HT1080 (cell line): ENCODE measurements at places on chromosomes 16 and 17.

DNA sequence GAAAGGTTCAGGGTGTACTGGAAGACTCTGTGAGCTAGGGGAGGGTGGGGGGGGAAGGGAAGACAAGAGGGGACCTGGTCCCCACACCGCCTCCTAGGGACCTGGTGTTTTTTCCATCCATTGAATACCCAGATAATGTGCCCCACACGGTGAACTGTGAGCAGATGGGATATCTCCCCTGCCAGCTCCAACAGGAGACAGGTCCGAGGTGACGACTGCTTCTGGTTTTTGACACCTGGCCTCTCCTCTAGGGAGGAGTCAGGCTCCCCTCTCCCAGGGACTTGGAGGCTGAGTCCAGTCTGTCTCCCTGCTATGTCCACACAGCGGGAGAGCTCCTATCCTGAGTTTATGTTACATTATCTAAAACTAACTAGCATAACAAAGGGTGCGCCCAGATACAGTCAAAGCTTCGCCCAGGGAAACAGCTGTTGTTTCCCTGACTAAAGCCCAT lies 1.8 kb downstream of the MARVELD3 start:
- no peak for DNase-seq

DNA sequence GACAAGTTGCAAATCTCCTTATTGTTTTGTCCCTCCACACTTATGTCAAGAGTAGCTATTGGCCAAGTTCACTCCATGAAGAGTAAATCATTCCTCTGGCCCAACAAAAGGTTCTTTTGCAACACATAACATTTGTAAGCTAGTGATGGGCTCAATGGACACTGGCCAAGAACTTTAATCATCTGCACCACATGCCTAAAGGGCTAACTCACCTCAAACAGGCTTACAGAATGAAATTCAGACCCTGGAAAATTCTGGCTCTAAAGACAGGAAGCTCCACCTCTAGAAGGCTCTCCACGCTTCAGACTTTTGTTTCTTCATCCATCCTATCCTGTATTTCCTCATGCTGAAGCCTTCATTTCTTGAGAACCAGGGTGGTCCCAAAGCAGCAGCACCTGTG lies 10.9 kb upstream of the ANKFN1 start:
- peak; percentile 77 for DNase-seq

DNA sequence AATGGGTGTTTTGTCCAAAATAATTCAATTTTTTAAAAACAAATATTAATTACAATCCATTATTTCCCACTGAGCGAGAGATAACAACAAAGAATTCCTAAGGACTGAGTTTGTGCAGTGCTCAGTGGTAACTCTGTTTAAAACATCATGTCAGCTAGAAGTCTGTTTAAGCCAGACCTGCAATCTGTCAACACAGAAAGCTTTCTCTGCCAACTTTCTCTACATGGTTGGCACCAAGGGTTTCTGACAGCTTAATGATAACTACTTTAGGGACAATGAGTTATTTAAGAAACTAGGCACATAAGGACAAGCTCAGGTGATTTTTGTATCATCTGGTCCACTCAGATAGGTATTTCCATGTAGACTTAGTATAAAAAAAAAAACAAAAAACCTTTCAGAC lies 81.8 kb downstream of the WDR59 start:
- DNase-seq = no peak

DNA sequence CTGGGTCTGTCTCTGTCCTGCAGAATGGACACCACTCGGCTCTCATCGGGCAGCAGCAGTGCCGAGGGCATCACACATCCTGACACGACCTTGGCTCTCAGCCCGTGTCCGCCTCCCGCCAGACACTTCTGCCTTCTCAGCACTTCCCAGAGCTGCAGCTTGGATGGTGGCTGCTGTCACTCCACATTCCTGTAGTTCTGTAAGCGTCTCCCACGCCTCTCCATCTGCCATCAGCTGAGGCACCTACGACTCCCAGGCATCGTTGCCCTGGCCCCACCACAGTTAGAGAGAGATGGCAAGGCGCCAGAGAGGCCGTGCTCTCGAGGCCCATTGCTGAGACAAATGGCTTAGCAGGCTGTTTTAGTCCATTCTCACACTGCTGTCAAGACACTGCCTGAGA lies 195.9 kb upstream of the CHMP6 start:
- no peak for DNase-seq

DNA sequence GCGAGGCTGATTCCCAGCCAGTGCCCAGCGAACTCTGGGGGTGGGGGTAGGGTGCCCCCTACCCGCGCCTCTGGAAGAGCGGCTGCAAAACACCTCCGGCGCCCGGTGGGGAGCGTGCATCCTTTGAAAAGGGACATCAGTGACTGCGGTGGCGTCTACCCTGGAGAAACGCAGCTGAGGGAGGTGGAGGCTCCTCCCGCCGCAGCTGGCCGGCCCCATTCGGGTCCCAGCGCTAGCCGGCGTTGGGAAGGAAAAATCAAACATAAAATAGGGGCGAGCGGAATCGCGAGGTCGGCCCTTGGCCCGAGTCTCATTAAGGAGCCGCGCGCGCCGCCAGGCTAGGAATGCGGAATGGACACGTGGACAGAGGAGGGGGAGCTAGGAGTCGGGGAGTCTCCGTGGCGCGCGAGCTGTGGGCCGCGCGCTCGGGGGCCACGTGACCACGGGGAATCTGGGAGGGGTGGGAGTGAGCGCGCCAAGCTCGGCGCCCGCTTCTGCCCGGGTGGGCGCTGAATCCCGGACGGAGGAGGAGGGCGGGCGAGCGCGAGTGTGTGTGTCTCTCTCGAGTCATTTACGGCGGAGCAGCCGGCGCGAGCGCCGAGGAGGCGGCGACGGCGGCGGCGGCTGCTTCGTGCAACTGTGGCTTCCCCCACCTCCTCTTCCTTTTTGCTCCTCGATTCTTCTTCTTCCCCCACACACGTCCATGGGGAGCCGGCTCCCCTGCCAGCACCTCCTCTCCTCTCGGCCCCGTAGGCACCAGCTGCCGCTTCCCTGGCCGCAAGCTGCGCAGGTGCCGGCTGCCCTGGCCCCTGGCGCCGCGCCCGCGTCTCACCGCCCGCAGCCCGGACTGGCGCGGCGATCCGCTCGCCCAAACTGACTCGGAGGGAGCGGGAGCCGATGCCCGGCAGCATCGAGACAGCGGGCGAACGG lies at the start of gene TMEM132E:
TSS of gene TMEM132E (plus strand) at position 566 of the 930 bp plus-strand sequence. CDS start 1,495 bp downstream, outside the sequence.
- DNase-seq = no peak

DNA sequence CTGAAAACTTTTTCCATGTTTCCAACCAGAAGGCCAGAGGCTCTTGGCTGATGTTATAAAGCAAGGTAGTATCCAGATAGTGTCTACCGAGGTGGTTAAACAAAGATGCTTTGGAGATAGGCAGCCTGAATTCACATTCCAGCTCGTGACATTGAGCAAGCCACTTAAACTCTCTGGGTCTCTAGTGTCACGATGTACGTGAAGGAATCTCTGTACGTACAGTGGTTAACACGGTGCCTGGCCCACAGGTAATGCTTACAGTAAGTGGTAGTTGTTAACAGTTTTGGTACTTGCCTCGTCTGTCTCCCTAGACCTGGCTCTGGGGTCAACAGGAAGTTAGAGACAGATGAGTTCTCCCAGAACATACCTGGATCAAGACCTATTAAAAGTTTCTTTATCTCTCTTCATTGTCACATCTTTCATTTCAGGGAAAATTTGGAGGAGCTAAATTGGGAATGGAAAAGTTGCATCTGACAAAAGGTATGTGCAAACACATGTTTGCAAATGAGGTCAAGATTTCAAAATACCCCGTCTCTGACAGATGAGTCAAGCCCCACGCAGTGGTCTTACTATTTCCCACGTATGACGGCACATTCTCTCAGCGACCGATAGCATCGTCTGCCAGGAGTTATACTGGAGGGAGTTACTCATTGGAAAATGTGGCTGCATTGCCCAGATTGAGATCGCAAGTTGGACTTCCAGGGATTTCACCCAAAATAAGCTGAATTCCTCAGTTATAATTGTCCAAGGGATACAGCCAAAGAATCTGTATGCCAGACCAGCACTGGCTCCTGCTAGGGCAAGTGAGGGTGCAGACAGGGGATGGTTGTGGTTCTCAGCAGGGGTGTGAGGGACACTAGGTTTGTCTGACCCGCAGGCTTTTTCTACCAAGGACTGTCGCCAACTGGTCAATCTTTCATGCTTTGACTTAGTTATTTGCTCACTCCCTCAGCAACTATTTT lies 18.9 kb upstream of the MYH10 start:
- peak; percentile 9 for DNase-seq

- DNase-seq = no peak
Measured at GRCh38 chr17:79338152-79338551, 263.5 kb downstream of the ENGASE start.

DNA sequence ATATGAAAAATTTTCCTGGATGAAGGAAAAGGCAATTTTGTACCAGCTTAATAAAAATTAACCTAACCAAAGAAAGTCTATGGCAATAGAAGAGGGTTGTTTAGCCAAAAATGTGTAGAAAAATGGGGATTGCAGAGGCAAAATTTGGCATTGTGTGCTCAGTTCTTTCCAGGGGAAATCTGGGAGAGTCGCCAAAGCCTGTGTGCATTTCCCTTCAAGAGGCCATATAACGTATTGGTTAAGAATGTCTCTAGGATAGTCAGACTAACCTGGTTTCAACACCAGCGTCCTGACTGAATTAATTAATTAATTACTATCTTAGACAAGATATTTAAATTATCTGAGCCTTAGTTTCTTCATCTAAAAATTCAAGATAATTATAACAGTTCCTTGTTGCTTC lies 44.8 kb upstream of the HLF start:
- DNase-seq = no peak

DNA sequence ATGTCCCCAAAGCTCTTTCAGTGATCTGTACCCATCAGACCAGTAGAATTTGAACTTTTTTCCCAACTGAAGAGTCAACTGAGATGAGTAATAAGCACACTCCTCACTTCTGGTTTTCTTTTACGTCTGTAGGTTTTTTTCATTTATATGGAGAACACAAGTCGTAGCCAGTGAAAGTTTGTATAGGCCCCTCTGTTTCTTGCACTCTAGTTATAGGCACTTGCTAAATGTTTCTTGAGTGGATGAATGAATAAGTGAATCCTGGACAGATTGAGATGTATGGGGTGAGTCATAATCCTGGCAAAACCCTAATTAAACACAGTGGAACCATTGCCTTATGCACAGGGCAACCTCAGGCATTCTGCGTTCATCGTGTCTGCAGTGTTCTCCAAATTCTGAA lies 193.7 kb upstream of the TBX2 start:
- peak; percentile 18 for DNase-seq

DNA sequence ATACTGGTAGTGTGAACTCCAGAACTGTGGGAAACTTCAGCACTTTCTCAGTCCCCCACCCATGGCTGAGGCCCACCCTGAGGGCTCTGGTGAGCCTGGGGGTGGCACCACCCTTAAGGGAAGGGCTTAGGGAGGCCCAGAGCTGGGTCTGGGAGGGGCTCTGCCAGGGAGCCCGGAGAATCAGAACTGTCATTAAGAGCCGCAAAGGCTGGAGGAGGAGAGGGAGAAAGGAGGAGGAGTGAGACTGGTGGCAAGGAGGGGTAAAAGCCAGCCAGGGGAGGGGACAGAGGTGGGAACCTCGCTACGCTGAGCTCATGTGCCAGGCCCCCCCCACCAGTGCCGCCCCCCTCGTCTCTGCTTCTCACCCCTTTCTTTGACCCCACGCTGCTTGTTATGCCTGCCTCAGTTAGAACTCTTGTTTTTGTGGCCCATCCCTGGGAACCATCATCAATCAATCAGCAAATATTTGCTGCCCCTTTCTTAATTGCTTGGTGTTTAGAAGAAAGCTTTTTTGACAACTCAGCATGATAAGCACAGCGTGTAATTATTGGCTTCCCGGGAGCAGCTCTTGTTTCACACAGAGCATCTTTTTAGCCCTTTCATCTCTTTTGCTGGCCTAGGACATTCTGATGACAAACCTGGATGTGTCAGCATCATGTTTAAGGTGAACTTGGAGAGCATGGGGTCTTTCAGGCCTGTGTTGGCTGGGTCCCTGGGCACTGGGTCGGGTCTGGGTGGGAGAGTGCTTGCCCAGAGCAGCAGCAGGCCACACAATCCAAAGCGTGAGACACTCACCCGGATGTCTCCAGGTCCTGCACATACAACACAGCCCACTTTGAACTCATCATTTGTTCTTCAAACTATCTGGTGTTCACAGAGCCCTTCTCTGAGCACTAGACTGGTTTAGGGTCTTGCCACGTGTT lies 77.7 kb downstream of the NETO2 start:
- DNase-seq = no peak

DNA sequence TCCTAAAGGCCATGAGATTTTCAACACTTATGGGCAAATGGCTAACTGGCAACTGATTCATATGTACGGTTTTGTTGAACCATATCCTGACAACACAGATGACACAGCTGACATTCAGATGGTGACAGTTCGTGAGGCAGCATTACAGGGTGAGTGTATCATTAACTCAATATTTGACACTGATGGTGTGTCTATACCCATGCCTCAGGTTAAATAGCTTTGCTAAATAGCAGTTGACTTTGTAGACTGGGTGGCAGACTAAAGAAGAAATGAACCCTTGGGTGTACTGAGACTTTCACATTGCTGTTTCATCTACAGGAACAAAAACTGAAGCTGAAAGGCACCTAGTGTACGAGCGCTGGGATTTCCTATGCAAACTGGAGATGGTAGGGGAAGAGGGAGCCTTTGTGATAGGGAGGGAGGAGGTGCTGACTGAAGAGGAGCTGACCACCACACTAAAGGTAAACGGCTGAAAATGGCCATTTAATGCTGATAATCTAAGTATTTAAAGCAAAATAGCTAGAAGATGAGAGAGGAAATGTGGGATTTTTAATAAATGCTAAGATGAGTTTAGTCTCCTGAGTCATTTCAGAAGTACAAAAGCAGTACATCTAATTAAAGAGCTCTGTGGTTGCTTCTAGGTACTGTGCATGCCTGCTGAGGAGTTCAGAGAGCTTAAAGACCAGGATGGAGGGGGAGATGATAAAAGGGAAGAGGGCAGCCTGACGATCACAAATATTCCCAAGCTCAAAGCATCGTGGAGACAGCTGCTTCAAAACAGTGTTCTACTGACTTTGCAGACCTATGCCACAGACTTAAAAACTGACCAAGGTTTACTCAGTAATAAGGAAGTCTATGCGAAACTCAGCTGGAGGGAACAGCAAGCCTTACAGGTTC lies 3.0 kb downstream of the SETD6 start:
- no peak for DNase-seq

GRCh38 chr17:78986649-78987328 lies 7.1 kb upstream of the LGALS3BP start:
- DNase-seq = peak; percentile 80

- no peak for DNase-seq
Measured at GRCh38 chr17:61211236-61211635, 188.4 kb upstream of the TBX2 start.

DNA sequence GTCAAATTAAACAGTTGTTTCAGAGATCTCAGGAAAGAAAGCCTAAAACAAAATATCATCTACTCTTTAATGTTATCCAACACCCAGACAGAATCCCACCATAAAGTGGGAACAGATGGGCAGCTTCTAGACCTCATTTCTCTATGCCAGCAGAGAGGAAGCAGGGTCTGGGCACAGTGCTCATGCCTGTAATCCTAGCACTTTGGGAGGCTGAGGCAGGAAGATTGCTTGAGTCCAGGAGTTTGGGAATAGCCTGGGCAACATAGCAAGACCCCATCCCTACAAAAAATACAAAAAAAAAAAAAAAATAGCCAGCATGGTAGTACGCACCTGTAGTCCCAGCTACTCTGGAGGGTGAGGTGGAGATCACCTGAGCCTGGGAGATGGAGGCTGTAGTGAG lies 13.5 kb upstream of the ZNF652 start:
- no peak for DNase-seq

- no peak for DNase-seq
Measured at GRCh38 chr17:45743626-45744326, 40.3 kb upstream of the CRHR1 start.
